Fibroblast of skin of right quadriceps (primary cell): ENCODE measurements at places on chromosomes 13 and 19.

- no peak for DNase-seq
Measured at GRCh38 chr13:77728265-77729125, 31.0 kb downstream of the SLAIN1 start.

DNA sequence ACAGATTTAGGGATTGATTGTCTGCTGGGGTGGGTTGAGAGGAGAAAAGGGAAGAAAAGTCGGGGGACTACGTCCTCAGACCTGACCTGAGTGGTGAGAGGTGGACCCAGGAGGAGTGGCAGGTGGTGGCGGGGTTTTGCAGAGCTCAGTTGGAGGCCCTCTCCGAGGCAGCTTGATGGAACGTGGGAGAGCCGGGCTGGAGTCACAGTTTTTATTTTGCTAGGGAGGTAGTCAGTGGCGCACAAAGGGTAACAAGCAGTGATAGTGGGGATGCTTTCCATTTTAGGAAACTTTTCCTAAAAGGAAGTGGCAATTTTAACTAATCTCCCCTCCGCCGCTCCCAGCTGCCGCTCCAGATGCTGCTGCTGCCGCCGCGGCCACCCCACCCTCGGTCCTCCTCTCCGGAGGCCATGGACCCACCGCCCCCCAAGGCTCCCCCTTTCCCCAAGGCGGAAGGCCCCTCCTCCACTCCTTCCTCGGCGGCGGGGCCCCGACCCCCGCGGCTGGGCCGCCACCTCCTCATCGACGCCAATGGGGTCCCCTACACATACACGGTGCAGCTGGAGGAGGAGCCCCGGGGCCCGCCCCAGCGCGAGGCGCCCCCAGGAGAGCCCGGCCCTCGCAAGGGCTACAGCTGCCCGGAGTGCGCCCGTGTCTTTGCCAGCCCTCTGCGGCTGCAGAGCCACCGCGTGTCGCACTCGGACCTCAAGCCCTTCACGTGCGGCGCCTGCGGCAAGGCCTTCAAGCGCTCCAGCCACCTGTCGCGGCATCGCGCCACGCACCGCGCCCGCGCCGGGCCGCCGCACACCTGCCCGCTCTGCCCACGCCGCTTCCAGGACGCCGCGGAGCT is 1.1 kb upstream of the ZNF581 start:
- no peak for DNase-seq

- no peak for DNase-seq
Measured at GRCh38 chr13:111035861-111036260, 79.2 kb upstream of the ARHGEF7 start.

- no peak for DNase-seq
Measured at GRCh38 chr19:52227980-52228379, 38.1 kb downstream of the PPP2R1A start.

DNA sequence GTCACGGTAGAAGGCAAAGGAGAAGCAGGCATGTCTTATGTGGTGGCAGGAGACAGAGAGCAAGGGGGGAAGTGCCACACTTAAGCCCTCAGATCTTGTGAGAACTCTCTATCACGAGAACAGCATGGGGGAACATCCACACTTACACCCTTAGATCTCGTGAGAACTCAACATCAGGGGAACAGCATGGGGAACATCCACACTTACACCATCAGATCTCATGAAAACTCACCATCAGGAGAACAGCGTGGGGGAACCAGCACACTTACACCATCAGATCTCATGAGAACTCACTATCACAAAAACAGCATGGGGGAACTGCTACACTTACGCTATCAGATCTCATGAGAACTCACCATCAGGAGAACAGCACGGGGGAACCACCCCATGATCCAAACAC is 445.0 kb downstream of the MYO16 start:
- no peak for DNase-seq

DNA sequence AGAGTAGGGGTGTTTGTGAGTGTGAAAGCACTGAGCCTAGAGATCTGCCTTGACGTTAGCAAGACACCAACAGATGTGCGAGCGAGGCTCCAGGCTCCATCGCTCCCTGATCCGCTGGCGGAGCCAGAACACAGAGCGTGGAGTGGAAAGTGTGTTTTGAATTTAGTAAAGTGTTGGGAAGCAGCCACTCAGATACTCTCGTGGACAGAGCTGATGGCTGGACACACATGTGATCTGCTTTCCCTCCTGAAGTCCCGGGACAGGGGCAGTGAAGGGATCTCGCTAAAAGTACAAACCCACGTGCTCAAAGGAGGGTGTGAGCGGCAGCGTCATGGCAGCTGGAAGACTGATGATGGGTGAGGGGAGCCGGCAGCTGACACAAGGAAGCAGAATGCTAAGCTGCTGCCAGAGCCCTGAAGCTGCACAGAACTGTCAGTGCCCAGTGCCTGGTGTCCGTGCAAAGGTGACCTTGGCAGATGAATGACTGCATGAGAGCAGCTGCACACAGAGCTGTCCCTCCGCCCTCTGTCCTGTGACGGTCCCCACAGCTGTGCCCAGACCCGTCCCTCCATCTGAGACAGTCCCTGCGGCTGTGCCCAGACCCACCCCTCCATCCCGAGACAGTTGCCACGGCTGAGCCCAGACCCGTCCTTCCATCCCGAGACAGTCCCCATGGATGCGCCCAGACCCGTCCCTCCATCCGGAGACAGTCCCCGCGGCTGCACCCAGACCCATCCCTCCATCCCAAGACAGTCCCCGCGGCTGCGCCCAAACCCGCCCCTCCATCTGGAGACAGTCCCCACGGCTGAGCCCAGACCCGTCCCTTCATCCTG is 29.6 kb upstream of the TMEM255B start:
- DNase-seq = no peak

DNA sequence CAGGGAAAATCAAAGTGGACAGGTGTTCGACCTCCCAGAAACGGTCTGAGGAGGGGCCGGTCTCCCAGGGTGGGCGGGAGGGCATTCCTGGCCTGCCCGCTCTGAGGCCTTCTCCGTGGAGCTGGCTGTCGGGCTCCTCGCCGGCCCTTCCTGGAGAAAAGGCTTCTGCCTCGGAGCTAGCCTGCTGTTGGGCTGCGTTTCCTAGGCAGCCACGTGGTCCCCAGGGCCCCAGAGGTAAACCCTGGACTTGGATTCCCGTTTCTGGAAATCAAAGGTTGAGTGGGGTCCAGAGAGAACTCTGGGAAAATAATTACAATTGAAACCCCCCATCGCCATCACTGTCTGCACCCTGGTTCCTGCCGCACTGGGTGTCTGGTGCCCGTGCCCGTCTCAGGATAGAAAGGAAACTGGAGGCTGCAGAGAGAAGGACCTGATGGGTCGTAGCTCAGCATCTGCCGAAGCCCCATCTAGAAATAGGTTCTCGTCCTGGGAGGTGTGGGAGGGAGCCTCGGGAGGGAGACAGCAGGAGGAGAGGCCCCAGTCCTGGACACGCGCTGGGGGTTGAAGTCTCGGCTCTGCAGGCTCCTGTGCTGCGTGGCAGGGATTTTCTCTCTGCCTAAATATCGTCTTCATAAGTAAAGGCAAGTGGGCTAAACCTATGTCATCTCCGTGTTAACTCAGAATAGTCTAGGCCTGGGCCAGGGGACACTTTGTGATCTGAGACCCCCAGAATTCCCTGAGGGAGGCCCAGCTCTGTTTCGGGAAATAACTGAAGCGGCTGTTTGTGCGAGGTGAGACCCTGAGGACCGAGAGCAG is 7.7 kb upstream of the PROZ start:
- no peak for DNase-seq

DNA sequence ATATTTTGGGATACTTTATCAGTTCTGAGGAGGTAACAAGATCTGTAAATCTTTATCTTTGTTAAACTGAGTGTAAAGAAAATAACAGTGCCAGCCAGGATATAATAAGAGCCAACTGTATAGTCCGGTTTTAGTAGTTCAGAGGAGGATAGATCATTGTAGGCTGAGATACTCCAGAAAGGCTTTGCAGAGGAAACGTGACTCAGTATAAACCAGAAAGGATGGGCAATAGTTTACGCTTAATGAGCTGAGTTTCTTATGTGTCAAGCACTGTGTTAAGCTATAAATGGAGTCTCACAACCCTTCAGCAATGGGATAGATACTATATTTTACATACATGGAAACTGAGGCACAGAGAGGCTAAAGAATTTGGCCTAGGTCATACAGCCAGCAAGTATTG is 3.8 kb downstream of the RFXAP start:
- DNase-seq = no peak

- no peak for DNase-seq
Measured at GRCh38 chr13:106484537-106485193, 50.8 kb downstream of the EFNB2 start.

DNA sequence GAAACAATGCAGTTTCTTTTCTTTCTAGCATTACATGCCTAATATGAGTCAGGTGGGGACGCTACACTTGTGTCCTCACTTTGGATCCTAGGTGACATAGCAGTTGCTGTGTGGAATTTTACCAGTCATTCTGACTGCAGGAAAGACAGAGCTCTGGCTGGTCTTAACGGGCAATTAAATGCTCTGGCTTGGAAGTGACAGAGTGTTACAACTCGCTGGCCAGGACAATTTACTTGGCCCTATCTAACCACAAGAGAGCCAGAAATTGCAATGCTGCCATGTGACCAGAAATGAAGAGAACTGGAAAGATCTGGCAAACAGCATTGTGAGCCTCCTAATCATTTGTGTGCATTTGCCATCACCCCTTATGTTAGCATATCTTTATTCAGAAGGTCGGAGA is 351.1 kb downstream of the DCT start:
- DNase-seq = no peak

DNA sequence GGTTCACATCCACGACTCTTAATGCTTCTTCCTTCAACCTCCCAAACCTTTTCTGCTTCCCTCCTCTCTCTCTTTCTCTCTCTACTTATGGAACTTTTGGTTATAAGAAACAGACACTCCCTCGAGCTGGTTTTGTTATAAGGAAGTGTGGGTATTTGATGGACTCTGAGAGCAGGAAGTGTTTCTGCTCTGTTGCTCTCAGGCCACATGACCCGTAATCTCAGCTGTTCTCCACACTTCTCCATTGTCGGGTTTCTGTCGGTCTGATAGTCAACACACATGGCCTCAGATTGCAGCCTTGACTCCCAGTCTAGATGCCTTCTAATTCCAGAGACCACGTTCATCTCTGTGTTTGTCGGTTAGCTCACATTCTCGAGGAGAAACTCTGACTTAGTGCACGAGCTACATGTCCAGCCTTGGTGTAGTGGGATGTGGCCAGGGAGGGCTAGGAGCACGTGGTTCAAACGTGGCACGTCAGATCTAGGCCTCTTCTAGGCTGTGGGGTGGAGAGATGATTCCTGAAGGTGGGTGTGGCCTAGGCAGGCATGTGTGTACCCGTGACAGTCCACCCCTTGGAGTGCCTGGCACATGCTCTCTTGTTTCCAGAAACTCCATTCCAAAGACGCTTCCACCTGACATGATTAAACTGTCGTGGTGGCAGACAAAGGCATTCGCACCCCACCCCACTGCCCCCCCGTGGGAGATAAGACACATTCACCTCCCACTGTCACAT is 26.3 kb downstream of the CNFN start:
- no peak for DNase-seq
